ENCODE measurements at places on chromosomes 5 and 9.

DNA sequence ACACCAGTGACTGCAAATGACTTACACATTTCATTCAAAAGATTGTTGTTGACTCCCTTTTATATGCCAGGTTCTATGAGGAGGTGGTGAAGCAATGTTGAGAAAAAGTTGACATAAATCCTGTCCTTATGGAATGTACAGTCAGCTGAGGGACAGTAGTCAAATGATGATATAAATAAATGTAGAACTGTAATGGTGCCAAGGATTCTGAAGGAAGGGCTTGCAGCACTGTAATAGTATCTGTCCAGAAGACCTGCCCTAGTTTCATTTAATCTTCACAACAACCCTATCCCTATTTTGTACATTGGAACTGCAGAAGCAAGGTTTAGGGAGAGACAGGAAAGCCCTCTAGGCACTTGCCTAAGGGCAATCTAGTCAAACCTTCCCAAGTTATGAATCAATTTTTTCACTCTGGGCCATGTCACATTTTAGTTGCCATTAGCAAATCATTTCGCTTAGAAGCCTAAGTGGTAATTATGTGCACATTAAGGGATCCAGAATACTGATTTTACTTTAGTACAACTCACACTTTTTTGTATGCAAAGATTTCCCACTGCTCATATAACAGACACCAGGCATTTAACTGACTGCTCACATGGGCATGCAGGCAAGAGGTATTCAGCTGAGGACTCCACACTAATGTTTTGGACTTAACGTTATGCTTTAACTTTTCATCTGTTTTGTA lies 34.5 kb upstream of the LIFR start:
- no peak for DNase-seq

GRCh38 chr5:67416133-67416937 lies 219.7 kb upstream of the CD180 start:
- no peak for DNase-seq

DNA sequence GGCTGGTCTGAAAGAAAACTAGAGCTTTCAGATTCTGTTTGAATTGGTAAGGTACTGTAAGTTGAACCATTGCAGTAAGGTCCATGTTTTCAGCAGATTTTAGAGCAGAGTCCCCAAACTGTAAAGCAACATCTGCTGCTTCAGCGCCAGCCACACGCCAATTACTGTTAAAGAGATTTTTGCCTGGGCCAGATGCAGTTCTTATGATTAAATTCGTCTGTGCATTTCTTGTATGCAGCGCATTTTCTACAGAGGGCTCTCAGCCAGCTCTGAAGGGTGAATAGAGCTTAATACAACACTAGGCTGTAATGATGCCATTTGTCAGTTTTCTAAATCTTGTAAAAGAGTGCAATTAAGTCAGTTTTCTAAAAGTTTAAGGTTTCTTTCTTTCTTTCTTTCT lies 246.3 kb downstream of the COX7C start:
- no peak for DNase-seq

- no peak for DNase-seq
Measured at GRCh38 chr5:1465117-1465516, 19.9 kb upstream of the SLC6A3 start.

- DNase-seq = no peak
Measured at GRCh38 chr5:68438876-68439275, 223.3 kb downstream of the PIK3R1 start.

GRCh38 chr5:137034764-137035479 lies 464.2 kb downstream of the SPOCK1 start:
- no peak for DNase-seq

DNA sequence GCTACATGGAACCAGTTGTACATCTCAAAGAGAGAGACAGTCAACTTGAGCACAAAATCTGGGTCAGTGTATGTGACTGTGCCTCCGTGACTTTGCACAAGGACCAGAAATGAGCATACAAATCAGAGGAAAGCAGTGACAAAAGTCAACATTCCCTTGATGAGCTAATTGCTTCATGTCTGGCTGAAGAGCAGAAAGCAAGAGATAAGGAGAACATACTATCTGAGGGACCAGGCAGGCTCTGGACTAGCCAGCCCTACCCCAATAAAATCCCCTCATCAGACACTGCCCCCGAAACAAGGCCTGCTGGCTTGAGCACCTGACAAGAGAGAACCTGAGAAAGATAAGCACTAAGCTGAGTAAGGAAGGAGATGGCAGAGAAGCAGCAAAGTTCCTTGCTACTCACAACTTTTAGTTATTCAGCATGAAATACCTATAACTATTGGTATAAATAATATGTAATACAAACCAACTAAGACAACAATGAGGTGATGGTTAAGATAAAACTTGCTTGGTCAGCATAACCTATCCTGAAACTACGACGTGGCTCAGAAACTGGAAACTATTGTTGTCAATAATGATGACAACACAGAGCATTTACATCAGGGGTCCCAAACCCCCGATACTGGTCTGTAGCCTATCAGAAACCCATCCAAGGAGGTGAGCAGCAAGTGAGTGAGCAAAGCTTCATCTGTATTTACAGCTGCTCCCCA lies 9.5 kb downstream of the SIL1 start:
- no peak for DNase-seq
